Cerebellum (tissue), 4 donors: ENCODE measurements at places on chromosomes 12 and 14. TPM values are rescaled to one million over a fixed set of nuclear protein-coding genes. Genes with fewer than 3 reads are reported as not detected.

DNA sequence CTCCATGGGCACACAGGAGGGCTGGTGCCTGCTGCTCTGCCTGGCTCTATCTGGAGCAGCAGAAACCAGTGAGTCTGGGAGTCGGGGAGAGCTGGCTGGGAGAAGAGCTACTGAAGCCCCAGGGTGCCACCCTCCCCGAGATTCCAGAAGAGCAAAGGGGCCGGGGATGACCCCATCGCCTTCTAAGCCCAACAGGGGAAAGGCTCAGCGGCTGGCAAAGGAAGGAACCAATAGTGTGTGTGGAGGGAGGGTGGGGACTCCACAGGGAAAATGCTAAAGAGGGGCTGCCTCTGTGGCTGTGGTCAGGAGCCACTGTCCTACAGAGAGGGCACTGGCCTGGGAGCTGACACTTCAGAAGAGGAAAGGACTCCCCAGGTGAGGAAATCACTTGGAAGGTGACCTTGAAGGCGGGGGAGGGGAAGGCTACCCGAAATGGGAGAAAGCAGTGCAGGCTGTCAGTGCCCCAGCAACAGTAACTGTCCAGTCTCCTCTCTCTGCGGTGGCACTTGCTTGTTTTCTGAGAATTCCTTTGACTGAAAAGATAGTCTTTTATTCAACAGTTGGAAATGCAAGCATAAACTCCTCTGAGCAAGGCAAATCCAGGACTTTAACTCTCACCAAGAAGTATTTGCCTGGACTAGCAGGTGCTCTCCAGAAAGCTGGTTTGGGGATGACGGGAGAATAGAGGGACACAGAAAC is 552 bp downstream of the TAPBPL start:
- DNase-seq: peak; percentile 24

GRCh38 chr14:84251411-84252115 is 1278.4 kb upstream of the FLRT2 start:
- no peak for DNase-seq

GRCh38 chr12:71474791-71475190 is 35.2 kb downstream of the LGR5 start:
- DNase-seq: no peak

DNA sequence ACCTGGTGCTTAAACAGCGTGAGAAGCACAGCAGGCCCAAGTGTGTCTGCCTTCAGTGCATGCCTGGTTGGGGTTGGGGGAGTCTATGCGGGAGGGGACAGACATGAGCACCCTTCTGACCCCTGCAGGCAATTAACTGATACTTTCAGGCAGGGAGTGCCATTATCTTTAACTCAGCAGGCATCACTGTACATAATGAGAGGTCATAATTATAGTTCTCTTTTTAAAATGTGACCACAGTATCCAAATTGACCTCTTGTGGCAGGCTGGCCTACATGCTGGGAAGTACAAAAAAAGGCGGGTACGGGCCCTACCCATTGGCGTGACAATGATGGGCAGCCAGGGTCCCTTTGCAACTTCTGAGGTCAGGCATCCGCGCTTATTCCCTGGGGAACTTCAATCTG is 209.1 kb downstream of the FOXN3 start:
- DNase-seq: no peak

- DNase-seq: no peak
Measured at GRCh38 chr12:18653465-18653864, 84.3 kb downstream of the PLCZ1 start.

CCDC175 gene
- total RNA-seq: 14.2 TPM

TCL1A gene
- not detected for total RNA-seq

GYS2 gene
- not detected for total RNA-seq
